ENCODE measurements at places on chromosomes 16 and 17. TPM values are rescaled to one million over a fixed set of nuclear protein-coding genes. Genes with fewer than 3 reads are reported as not detected.

Gene CHMP6
- 24.4 TPM for polyA plus RNA-seq

- no peak for DNase-seq
These were observed 99.7 kb upstream of the HAS3 start for GRCh38 chr16:69005641-69006355.

Gene CACNA1H
- polyA plus RNA-seq = 6.2 TPM

GRCh38 chr16:24789881-24790280 lies 55.9 kb upstream of the SLC5A11 start:
- no peak for DNase-seq

Gene NRN1L
- 1.8 TPM for polyA plus RNA-seq

- no peak for DNase-seq
These were observed 28.3 kb downstream of the C16orf95 start for GRCh38 chr16:87288753-87289362.

Gene C16orf96
- polyA plus RNA-seq = 0.01 TPM

DNA sequence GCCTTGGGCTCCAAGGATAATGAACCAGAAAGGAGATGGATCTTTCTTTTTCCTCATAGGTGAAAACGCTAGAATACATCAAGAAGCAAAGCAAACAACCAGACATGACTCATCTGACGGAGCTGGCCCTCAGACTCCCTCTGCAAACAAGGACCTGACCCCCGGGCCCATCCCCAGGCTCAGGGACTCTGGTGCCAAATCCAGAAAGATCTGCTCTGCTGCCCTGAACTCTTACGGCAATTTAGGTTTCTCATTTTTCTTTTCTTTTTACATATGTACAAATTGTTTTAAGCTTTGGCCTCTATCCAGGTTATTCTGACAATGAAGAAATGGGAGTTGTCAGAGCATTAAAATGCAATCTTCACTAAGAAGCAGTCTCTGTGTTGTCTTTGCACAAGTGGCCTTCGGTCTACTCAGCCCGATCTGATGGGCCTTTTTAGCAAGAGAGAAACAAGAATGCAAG lies 17.7 kb downstream of the KNOP1 start:
- DNase-seq = no peak

GRCh38 chr16:11323551-11324336 lies 21.5 kb upstream of the RMI2 start:
- DNase-seq = no peak

Gene SDF2
- polyA plus RNA-seq = 21.9 TPM

- DNase-seq = no peak
These were observed 64.5 kb upstream of the PLCG2 start for GRCh38 chr16:81714583-81714982.

DNA sequence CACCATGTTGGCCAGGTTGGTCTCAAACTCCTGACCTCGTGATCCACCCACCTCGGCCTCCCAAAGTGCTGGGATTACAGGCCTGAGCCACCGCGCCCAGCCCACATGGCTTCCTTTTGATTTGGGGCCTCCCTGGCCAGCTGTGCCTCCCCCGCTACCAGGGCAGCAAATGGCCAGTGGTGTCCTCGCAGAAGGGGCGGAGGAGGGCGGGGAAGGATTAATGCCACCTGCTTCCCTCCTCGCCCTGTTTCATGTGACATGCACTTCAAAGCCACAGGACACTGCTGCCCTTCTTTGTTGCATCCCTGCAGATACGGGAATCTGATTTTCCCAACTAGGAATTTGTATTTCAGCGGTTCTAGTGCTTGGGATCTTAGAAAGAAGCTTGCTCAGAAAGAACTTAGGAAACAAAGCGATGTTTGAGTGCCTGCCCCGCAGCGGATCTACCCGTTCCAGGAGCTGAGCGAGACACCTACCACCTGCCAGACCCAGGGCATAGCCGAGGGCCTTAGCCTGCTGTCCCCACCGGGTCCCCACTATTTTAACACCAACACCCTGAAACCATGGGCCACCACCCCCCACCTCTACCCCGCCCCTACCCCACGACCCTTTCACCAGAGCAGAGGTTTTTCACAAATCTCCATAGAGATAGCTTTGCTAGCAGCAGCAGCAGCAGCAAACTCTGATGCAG lies 37.7 kb upstream of the CCDC182 start:
- no peak for DNase-seq

- no peak for DNase-seq
These were observed 2.7 kb downstream of the FBXO31 start for GRCh38 chr16:87380881-87381280.

Gene TERB1
- not detected for polyA plus RNA-seq

Gene MPHOSPH6
- 20.5 TPM for polyA plus RNA-seq

Gene CES3
- polyA plus RNA-seq = 0.08 TPM

DNA sequence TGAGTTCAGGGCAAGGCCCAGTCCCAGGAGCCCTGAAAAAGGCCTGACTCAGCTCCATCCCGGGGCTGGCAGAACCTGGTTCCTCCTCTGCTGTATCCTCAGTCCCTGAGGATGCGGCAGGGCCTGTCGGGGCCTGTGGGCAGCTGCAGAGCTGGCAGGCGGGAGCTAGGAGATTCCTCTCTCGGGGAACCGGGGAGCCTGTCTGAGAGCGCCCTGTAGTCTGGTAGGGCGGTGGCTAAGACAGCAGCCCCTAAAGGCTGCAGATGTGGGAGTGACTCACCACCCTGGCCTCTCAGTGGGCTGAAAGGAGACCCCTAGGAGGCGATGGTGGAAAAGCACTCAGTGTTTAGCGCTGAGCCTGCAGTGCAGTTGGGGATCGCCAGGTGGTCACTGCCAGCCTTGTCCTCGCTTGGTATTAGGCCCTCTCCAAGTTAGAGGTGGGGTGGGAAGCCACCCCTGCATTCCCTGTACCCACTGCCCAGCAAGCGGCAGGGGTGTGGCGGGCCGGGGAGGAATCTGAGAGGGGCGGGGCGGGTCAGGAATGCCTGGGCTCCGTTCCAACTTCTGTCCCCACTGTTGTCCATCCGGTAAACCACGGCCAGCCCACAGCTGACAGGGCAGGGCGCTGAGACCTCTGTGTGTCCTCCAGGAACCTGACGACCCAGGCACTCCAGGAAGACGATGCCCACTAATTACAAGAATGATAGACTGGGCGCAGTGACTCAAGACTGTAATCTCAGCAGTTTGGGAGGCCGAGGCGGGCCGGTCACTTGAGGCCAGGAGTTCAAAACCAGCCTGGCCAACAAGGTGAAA lies 29.5 kb upstream of the CDH1 start:
- DNase-seq = peak; percentile 43

- DNase-seq = no peak
These were observed 12.6 kb upstream of the XYLT1 start for GRCh38 chr16:17483351-17483750.

GRCh38 chr17:50219342-50219741 lies 17.9 kb upstream of the COL1A1 start:
- no peak for DNase-seq

Gene PLA2G10
- not detected for polyA plus RNA-seq

Gene CARHSP1
- polyA plus RNA-seq = 33.4 TPM

DNA sequence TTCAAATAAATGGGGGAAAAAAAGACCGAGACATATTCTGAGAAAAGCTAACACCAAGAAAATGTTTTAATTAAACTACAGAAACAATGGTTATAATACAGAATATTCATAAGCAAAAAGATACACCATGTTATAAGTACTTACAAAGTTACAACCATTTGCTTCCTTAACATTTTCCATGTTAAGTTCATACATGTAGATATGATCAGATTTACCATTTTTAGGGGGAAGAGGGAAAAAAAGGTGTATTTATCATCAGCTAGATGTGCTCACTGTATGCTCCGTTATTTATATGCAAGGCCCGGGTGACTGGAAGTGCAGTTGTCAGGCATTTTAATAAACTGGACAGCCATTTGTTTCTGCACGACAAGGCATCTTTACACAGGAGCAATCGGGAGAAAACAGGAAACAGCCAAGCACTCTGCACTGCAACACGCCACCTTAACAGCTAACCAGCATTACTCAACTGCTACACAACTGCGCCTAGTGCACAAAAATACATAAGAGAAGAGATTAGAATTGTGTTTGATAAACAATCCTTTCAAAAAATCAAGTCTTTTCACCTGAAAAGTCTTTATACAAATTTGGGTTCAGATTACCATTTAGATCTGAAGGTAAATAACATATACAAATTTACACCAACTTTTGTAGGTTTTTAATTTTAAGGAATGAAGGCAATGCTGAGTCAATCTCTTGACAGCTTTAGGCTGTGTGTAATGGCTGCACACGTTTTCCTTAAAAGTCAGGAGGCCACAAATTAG lies 2.9 kb downstream of the SRSF2 start:
- DNase-seq = no peak

Gene NPIPA5
- polyA plus RNA-seq = 1.5 TPM

Gene NGFR
- 4.6 TPM for polyA plus RNA-seq

GRCh38 chr16:19289811-19290485 lies 4.4 kb downstream of the CLEC19A start:
- no peak for DNase-seq

Gene NIP7
- 4.7 TPM for polyA plus RNA-seq

GRCh38 chr16:56931892-56932720 lies at the start of gene HERPUD1:
Gene HERPUD1, plus strand, starts transcription at chr16:56932142. Its CDS starts 103 bp downstream, at chr16:56932245.
- peak; percentile 99 for DNase-seq

Gene CXCL16
- polyA plus RNA-seq = 3.7 TPM

DNA sequence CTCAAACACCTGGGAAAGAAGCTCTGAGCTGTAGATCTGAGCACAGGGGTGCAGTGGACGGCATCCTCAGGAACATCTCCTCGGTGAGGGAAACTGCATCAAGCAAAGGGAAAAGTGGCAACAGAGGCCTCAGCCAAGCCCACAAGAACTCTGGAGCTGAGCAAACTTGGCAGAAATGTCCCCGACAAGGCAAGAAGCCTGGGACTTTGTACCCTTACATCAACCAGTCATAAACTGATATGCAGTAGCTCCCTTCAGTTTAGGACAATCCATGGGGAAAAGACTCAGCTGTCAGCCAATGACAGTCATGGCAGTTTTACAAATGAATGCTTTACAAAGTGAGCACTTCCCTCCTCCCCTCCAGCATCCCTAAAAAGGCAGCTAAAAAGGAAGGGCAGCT lies 210.0 kb upstream of the DYNLRB2 start:
- DNase-seq = no peak

Data from heart left ventricle (tissue), 16 donors.